ENCODE measurements at places on chromosomes 1 and 21.
A peak's percentile ranks its signal among the peaks of the same experiment; 100 is the strongest.

DNA sequence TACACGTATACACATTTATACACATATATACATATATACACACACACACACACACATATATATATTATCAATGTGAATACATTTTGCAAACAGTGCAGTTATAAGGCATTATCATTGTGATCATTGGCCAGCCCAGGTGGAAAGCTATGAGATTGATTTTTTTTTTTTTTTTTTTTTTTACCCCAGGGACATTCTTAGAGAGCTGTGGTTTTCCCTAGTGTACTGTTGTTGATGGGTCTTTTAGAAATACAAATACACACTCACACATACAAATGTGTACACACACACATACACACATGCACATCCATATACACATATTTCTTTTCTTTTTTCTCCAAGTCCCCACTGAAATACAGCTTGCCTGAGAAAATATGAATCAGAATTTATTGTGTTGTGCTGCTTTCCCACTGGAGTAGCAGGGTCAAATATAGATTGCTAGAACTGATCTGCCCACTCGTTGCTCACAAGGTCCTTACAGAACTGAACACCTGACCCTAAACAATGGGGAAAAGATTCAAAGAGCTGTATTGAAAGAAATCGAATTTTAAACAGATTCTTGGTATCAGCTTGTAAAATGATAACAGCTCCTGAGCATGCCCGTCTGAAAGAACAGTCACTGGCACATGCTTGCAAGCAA lies 325.6 kb downstream of the OMA1 start:
- DNase-seq = no peak

GRCh38 chr1:216054600-216054999 lies 368.6 kb downstream of the USH2A start:
- no peak for DNase-seq

DNA sequence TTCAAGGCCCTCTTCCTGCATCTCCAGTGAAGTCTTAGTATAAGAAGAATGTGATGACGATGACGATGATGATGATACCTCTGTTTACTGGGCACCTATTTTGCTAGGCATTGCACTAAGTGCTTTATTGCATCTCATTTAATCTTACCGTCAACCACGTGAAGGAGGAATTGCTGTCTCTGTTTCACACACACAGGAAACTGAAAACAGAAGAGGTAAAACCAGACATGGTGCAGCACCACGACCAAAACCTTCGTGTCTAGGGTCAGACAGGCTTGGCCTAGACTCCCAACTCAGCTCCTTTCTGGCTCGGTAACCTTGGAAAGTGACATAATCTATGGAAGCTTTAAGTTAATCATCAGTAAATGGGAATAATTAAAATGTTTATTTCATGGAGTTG lies 20.7 kb upstream of the KCNA2 start:
- no peak for DNase-seq

- peak; percentile 61 for DNase-seq
These were observed at the start of gene SFN for GRCh38 chr1:26862781-26863684. SFN (plus strand) TSS chr1:26863149; CDS start chr1:26863213, 64 bp downstream.

DNA sequence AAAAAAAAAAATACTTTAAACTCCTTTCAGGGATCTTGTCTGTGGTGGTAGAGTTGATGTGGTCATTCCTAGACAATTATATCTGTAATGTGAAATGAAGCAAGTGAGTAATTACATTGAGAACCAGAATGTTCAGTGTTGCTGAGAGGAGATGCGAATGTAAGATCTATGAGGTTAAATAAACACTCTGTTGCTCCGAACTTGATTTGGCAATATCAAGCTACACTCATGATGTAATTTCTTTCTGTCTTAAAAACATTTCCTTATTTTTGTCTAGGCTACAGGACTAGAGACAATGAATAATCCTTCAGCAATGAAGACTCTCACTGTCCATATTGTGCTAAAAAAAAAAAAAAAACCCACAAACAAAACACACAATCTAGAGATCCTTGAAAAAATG lies 63.1 kb upstream of the IGSF5 start:
- DNase-seq = no peak

DNA sequence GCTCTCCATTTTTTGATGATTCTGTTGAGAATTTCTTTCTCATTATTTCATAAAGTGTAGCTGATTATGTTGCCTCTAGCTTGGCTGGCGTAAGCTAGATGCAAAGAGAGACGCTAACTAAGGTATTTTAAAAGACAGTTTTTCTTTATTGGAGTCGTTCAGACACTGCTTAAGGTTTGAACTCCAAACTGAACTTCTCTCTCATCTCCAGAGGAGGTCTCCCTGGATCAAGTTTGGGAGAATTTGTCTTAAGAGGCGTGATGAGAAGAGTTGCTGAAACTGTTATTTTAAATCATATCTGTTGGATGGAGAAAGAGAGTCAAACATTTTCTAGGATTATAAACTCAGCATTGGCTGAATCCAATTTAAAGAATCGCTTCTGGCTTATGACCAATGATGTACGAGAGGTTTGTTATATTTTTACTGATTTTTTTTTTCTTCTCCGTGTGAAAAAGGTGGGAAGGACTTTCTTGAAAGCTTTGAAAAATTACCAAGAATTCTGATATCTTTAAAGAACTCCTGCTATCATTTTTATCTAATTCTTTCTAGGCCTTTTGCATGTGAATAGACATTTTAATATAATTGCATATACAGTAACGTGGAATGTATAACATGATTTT lies 34.0 kb downstream of the MAP3K7CL start:
- no peak for DNase-seq

GRCh38 chr1:225458222-225458631 lies 30.4 kb upstream of the LBR start:
- DNase-seq = no peak

- no peak for DNase-seq
These were observed 19.0 kb upstream of the ARF1 start for GRCh38 chr1:228063251-228064191.

DNA sequence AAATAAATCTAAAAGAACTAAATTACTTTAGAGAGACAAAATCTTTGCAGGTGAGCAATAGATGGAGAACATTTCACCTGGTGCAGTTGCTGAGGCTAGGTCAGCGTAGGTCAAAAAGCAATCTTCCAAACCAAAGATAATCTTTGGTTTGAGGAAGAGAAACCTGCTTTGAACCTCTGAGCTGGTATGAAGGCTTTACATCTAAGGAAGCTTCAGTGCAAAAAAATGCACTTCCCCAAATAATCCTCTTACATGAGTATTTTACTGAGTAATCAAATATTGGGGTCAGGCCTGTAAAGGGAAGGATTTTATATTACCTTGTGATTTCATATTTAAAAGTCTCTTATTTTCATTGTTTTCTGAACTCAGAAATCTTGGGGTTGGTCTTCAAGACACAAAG lies 223.6 kb downstream of the SRGAP2C start:
- no peak for DNase-seq

DNA sequence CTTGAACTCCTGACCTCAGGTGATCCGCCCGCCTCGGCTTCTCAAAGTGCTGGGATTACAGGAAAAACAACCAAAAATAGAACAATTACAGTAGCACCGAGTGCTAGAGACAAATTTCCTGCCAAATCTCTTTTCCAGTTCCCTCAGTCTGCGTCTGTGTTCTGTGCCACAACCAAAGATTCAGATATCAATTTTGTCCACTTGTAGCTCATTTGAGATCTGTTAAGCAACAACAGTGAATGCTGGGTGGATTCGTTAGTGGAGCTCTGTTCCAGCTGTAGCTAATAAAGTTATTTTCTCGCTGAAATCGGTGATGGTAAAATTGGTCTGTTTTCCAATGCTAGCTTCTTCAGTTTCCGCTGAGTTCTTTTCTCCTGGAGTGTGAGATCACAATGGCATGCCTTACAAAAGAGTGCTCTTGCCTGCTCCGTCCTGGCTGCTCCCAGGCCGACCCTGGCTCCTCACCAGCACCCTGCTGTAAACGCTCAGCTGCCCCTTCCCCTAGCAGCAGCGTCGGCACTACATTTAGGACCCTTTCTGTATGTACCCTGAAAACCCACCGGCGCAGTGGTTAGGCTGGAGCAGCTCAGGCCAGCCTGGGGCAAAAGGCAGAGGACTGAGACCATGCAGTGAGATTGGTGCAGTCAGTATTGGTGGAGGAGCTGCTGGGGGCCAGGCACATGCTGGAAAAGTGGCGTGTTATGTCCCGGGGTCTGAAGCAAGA lies 395.4 kb downstream of the KIF26B start:
- DNase-seq = no peak

DNA sequence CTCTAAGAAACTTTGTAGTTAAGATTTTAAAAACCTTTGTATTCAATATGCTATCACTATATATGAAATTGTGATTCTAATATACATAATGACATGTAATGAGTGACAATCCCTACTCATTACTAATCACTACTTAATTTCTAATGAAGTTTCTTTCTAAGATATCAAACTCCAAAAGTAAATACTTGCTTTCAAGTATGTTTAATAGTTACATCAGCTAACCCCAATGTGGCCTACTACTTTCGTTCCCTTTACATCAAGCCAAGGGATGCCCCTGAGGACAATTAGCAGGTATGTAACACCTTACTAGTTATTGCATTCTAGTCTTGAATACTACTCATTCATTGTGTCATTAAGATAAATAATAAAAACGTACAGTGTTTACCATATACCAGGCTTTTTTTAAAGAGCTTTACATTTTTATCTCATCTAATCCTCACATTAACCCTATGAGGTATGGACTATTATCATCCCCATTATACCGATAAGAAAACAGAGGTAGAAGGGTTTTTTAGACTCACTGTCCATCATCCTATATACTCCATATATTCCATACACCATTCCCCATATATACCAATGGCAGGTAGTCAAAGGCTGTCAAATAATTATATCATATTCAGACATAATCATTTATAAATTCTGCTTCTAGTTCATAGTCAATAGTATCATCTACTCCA lies 4.2 kb downstream of the PPP1R15B start:
- DNase-seq = no peak

DNA sequence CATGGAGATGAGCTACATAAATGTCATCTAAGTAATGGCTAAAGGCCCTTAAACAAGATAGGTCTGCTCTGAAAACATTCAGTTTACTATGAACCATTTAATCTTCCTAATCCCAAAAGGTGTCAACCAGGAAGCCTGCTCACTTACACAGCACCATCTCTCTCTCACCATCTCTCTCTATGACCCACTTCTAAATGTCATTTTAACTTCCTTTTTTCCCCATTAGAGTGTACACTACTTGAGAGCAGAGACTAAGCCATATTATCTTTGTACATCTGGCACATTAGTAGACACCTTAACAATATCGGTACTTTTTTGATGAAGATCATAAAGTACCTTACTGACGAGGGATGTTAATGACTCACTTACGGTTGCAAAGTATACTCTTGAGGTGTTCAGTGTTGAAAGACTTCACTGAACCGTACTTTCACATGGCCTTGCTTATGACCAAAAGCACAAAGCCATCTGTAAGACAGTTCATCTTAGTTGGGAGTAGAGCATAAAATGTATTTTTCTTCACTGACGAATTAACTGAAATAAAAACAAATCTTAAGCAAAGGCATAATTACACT lies 25.4 kb downstream of the FBXO42 start:
- no peak for DNase-seq

Data from stimulated activated CD4-positive, alpha-beta T cell treated with anti-CD3 and anti-CD28 coated beads, Interleukin-2, amount 100 ng/mL, for 48 hours (primary cell).